ENCODE measurements at places on chromosomes 13 and 19.

- DNase-seq = no peak
Observed at GRCh38 chr13:93687261-93687660, 460.7 kb downstream of the GPC6 start.

- no peak for DNase-seq
Observed at GRCh38 chr19:8332976-8333766, 9.9 kb downstream of the KANK3 start.

- DNase-seq = peak; percentile 11
Observed at GRCh38 chr19:51777570-51778462, 16.8 kb downstream of the FPR2 start.

- DNase-seq = no peak
Observed at GRCh38 chr19:56170261-56170660, 5.5 kb upstream of the GALP start.

GRCh38 chr13:20337884-20338551, 105.9 kb upstream of the GJB6 start:
- no peak for DNase-seq

DNA sequence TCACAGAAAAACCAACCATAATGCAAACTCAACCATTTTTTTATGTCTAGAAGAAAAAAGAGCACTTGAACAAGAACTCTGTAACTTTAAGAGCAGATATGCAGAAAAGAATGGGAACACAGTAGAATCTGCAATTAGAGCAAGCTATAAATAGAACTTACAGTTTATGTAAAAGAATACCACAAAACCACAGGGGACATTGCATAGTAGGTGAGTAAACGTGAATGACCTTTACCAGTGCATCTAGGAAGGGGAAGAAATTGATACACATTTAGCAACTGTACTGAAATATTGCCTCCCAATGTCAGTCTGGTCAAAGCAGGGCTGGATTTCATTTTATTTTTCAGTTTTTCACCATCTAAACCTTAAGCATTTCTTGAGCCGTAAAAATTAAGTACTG, 242.2 kb upstream of the EDNRB start:
- no peak for DNase-seq

GRCh38 chr13:31638577-31638976, 100.7 kb upstream of the RXFP2 start:
- no peak for DNase-seq

GRCh38 chr13:51425410-51426042, 27.3 kb downstream of the INTS6 start:
- no peak for DNase-seq

- no peak for DNase-seq
Observed at GRCh38 chr13:92807353-92807752, 419.3 kb upstream of the GPC6 start.

DNA sequence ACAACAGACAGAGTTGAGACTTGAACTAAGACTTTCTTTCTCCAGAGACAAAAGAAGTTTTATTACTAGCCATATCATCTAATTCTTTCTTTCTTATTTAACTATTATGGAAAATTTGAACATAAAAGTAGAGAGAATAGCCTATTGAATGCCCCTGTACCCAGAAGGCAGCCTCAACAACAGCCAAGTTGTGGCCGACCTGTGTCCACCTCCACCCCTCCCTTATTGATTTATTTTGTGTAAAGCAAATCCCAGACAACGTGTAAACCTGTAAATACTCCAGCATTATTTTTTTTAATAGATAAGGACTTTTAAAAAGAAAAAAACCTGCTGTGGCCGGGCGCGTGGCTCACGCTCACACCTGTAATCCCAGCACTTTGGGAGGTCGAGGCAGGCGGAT, 26.1 kb upstream of the FXYD3 start:
- DNase-seq = no peak

- no peak for DNase-seq
Observed at GRCh38 chr19:30102239-30102638, 160.2 kb downstream of the URI1 start.

GRCh38 chr13:83332751-83333150, 549.5 kb downstream of the SLITRK1 start:
- no peak for DNase-seq

- no peak for DNase-seq
Observed at GRCh38 chr13:65585346-65585745, 1644.8 kb downstream of the PCDH9 start.

DNA sequence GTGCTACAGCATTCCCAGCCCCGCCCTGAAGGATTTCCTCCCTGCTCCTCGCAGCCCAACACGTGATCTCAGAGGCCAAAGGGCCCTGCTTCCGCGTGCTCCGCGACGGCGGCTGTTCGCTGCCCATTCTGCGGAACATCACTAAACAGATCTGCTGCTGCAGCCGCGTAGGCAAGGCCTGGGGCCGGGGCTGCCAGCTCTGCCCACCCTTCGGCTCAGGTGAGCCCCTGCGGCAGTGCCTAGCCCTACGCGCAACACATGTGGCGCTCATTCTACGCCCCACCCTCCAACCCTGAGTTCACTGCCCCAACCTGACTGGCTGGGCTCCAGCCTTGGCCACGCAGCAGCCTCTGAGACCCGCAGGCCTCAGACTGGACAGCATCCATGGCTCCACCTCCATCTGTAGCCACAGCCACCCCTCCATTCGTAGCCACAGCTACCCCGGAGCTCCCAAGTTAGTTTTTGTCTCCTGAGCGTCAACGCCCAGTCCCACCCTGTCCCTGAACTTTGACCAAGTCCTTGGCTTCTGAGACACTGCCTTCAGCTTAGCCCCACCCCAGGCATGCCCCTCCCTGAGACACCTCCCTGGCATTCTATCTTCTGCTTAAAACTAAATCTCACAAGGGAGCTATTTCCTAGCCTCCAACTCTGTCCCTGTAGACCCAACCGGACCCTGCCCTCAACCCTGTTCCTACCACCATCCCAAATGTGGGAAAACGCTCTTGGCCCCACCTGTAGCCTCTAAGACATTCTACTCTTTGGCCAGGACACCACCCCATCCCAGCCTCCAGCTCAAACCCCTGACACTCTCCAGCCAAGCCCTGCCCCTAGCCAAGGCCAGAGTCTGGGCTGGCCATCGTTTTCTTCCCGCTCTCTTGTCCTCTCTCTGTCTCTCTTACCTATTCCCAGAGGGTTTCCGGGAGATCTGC, 6.4 kb downstream of the LTBP4 start:
- no peak for DNase-seq

GRCh38 chr19:15283141-15283883, 49.0 kb downstream of the BRD4 start:
- peak; percentile 17 for DNase-seq

DNA sequence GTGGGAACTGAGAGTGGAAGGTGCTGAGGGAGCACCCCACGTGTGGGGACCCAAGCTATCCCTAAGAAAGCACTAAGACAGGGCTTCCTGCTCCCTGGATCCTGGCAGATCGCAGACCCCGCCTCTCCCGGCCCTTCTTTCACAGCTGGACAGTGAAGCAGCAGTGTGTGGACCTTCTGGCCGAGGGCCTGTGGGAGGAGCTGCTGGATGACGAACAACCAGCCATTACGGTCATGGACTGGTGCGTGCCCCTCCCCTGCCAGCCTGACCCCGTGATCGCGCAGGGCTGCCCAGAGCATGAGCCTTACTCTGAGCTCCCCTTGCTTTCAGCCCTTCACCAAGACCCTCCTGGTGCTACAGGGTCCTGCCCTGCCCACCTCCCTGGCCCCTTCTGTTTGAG, 2.3 kb downstream of the NCCRP1 start:
- DNase-seq = no peak

DNA sequence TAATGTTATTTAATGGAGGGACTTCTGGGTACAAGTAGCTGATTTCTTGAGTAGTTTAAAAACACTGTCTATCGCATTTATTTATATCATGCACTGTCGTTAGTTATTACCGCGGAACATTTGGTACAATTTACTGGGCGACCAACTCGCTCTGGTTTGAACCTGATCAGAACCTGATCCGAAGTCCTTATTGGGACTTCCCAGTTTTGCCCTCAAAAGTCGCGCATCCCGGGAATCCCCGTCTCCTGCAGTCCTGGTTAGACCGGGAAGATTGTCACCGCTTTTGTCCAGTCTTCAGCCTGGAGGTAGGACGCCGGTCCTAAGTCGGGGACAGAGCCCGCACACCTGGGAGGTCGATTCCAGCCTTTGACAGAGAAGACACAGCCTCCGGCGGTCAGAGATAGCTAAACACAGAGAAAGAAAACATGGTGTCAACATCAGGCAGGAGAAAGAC, 694 bp downstream of the CLN5 start:
- DNase-seq = peak; percentile 11

DNA sequence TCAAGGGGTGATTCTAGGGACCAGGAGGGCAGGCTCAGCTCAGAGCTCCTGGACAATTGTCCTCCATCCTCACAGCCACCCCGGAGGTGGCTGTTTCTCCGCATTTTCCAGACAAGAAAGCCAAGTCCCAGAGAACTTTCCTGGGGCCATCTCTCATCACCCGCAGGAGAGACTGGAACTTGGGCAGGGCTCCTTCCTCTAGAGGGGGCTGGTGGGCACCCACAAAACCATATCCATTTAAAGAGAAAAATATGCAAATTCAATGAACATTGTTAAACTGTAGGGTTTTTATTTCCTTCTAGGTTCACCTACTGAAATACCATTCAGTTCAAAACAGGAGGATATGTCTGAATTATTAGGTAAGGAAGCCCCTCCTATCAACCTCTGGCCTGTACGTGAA, 16.6 kb downstream of the SPACA7 start:
- DNase-seq = no peak

GRCh38 chr19:18441804-18442788, 4.2 kb upstream of the ISYNA1 start:
- DNase-seq = no peak

- DNase-seq = no peak
Observed at GRCh38 chr19:18259893-18260292, 14.4 kb downstream of the IQCN start.

DNA sequence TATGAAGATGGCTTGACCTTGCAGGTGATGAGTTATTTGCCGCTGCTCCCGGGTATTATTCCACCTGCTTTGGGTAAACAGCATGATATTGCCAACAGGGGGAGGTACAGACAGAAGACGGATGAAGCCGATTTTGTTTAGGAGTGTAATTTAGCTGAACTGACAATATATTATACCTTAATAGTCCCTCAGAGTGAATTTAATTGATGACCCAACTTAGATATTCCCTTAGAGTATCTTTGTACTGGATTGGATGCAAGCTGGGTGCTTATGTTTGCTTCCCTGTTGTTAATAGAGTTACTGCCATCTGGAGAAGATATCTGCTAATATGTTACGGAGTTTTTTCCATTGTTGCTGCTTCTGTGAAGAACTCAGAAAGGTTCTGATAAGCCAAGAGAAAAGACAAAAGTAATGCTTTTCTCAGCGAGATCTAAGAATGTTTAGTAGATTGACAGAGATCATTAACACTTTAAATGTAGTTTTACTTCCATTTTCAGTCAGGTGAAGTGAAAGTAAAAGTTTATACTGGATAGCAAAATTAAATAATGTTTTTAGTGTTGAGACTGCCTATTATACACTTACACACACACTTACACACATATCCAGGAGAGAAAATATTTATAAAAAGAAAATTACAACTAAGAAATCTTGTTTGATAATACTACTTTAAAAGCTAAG, 2220.8 kb upstream of the PCDH20 start:
- DNase-seq = no peak

DNA sequence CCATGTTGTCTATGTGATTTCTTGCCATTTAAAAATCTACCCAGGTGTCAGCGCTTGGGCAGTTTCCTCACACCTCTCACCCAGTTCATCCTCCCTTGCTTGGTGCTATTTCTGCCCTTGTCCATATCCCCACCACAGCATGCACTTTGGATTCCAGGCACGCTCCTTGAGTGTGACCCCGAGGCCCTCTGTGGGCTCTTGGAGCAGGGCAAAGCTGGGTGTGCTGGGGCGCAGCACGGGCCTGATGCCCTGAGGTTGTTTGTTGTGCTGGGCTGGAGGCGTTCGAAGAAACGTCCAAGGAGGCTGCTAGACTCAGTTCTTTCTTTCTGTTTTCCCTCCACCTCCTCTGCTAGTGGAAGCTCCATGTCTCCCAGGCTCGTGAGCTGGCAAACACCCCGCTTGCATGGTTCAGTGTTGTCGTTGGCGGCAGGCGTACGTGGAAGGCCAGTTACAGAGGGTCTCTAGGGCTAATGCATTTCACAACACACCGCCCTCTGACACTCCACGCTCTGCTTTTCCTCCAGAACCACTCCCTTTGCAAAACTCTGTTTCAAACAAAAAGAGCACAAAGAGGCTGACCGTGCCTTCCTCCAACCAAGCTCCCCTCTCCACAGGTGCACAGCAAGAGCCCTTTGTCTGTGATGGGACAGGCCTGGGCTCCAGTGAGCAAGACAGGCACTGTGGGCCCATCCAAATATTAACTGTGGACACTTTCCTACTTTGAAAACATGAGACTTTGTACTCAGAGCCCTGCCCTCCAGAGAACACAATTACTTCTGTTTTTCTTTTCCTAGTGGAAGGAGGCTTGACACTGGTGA, 117.7 kb upstream of the GJB6 start:
- no peak for DNase-seq

DNA sequence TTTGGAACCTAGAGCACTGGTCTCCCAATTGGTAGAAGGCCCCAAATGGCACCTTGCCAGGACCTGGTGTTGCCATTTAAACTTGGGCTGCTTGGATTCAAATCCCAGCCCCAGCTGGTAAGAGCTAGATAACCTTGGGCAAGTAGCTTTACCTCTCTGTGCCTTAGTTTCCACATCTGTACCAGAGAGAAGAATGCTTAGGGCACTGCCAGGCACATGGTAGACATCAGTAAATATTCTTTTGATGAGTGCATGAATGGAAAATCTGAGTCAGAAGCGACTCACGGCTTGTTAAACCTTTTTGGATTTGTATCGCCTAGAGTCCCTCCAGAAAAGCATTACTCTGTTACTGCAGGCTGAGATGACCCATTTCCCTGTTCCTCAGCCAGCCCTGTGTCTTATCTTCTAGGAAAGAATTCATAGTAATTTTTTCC, 90.9 kb downstream of the SIPA1L3 start:
- DNase-seq = no peak

GRCh38 chr19:33705090-33705847, 83.5 kb downstream of the CHST8 start:
- no peak for DNase-seq

GRCh38 chr13:99382428-99383133, 75.4 kb upstream of the GPR183 start:
- no peak for DNase-seq

GRCh38 chr13:69524459-69525150, 583.0 kb upstream of the ATXN8OS start:
- no peak for DNase-seq

GRCh38 chr13:59364641-59365085, 799.1 kb downstream of the DIAPH3 start:
- no peak for DNase-seq

DNA sequence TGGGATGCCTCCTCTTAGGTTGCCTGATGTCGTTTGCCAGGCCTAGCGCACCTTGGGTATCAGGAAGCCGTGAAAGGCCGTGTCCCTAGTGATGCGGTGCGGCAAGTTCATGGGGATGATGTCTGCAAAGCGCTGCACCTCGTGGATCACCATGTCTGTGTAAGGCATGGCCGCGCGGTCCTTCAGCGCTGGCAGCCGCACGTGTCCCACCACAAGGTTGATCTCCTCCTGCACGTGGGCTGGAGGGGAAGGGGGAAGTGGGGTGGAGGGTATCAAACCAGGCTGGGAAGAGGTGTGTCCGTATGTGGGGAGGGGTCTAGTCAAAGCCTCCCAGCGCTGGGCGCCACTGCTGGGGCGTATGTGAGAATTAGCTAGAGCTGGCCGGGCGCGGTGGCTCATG, 23.2 kb downstream of the EGLN2 start:
- DNase-seq = no peak
